Left kidney (tissue), 8 donors: ENCODE measurements at places on chromosomes 13 and 19. TPM values are rescaled to one million over a fixed set of nuclear protein-coding genes. Genes with fewer than 3 reads are reported as not detected.

The PRR22 gene
- 2.8 TPM for polyA plus RNA-seq

DNA sequence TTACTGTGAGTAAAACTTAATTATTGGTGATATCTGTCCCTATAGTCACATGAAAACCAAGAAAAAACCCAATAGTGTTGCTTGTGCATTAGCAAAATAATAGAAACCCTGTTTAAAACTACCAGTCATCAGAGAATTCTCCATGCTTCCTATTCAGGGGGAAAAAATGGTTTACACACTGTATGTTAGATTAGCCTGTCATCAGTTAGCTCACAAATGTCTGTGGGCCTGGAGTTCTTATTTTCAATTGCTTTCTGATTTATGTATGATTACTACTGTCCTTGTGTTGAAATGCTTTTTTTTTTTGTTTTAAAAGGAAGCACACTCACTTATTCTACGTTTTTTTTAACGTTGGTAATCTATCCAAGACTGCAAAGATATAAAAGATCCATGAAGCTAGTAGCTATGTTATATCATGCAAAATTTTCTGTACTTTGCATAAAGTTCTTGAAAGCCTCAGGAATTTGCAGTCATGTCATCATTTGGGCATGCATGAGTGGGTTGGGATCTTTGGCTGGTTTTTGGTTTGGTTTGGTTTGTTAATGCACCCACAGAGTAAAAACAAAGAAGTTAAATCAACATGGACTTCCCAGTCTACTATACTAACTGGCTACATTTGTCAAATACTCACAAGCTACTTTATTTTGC lies 25.9 kb downstream of the RXFP2 start:
- no peak for DNase-seq

- DNase-seq: no peak
Observed at GRCh38 chr19:1159864-1160595, 14.0 kb downstream of the SBNO2 start.

DNA sequence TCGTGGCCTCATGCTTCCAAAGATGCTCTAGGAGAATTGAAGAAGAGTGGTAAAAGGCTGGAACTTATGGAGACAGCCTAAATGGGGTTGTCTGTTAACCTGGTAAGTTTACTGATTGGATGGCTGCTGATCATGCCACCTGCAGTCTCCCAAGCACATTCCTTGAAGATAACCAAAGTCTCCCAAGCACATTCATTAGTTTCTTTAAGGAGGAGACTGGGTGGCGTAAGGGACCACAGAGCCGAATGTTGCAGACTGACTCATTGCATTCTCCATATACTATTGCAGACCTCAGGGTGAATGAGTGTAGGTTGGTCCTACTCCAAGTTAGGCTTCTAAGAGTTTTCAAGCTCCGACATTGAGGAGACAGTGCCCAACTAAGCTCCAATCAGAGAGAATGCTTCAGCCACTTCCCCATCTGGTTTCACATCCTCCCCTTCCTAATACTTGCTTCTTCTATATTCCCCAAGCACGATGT lies at the start of gene IGFL3:
TSS of gene IGFL3 (minus strand) at position 51 of the 478 bp plus-strand sequence. CDS start at position 12, 39 bp downstream.
- DNase-seq: no peak

- no peak for DNase-seq
Observed at GRCh38 chr19:51339313-51339686, 2.6 kb downstream of the VSIG10L start.

DNA sequence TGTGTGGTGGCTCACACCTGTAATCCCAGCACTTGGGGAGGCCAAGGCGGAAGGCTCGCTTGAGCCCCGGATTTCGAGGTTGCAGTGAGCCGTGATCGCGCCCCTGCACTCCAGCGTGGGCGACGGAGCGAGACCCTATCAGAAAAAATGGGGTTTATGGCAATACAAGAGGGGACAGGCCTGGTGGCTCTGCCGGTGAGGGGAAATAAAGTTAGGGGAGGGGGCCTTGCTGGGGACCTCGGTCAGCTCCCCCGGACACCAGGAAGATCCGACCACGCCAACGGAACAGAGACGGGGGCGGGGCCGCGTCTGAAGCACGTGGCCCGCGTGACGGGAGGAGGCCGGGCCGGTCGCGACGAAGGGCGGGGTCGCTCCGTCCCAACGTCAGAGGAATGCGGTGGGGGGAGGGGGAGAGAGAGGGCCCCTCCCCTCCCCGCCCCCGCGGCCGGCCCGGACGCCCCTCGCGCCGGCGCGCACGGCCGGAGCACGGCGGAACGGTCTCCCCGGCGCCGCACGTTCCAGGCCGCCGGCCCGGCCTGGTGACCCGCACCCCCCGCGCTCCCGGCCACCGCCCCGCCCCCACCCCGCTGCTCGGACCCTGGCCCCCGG lies 1.9 kb upstream of the HNRNPL start:
- DNase-seq: peak; percentile 93
